Fibroblast of skin of scalp (primary cell): ENCODE measurements at places on chromosomes 1 and 21.

- no peak for DNase-seq
Measured at GRCh38 chr1:23021834-23022233, 2.6 kb downstream of the KDM1A start.

DNA sequence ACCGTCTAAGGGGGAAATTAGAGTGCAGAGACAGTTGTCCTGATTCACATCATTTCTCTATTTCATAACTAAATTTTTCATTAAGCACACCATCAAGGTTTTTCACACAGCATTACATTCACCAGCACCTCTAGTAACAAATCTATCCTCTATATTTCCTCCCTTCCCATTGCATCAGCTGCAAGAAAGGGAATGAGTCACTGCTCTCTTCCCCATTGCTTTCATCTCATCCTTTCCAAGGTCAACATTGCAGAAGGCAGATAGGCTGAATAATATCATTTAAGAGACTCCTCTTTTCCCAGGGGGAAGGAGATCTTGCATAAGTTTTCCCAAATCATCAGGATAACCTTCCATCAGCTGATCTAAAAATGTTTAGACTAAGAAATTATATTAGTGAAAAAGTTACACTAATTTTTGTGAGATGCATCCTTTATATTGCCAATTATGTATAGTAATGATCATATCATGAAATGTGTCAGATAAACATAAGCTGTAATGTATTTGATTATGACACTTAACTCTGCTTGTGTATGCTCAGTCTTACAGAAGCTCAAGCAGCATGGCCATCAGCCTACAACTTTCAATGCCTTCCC lies 4.3 kb downstream of the INTS7 start:
- peak; percentile 93 for DNase-seq

DNA sequence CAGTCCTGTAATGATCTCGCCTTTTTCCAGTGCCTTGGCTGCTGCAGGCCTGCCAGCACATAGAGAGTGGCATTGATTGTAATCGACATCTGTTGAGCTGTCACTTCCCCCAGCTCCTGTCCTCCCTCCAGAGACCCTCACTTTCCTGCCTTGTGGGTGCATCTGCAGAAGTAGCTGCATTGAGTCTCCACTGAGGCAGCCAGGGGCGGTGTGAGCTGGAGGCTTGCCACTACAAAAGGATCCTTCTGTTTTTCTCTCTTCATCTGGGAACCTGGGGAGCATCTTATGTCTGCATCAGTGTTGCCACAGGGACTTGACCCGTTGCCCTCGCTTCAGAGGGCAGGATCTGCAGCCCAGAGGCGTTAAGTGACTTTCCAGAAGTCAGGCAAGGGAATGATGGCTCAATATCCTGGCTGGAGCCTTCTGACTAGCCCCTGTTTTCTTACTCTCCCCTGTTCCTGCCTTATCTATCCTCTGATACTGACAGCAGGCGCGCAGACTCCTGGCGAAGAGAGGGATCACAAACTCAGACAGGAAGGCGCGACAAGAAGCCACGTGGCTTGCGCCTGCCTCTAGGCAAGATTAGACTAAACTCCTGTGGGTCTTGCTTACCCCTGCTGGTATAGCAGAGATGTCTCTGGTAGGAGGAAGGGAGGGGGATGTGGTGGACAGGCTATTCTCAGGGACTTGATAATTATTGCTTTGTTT lies 13.3 kb upstream of the FMOD start:
- DNase-seq, result no peak

- DNase-seq, result no peak
Measured at GRCh38 chr1:229893762-229894444, 173.1 kb upstream of the GALNT2 start.

- no peak for DNase-seq
Measured at GRCh38 chr1:168408884-168409283, 128.2 kb downstream of the TBX19 start.

DNA sequence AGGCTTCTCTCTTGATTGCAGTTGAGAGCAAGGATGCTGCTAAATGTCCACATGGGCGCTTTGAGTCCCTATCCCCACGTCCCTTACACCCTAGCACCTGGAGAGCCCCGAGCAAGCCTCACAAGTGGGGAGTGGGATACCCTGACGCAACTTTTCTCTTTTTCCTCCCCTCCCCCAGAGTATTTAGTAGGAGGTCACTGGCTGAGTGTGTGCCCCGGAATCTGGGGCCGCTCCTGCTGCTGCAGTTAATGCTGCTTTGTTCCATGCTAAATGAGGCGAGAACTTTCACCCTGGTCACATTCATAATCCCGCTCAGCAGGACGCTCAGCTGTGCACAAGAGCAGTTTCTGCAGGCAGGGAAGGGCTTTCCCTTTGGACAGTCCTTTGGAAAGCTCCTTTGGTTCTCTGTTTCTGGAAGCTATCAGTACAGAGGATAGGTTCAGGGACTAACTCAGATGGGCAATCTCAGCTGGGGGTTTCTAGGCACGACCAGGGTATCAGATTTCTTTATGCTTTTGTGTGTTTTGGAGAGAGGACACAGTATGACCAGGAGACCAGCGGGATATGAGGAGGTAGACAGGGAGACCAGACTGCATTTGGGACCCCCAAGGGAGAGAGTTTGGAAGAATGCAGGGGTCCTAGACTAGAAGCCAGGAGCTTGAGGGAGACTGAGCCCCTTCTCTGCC lies 75.9 kb downstream of the NOS1AP start:
- DNase-seq, result peak; percentile 23

- DNase-seq, result no peak
Measured at GRCh38 chr1:1125945-1126344, 10.1 kb upstream of the C1orf159 start.

DNA sequence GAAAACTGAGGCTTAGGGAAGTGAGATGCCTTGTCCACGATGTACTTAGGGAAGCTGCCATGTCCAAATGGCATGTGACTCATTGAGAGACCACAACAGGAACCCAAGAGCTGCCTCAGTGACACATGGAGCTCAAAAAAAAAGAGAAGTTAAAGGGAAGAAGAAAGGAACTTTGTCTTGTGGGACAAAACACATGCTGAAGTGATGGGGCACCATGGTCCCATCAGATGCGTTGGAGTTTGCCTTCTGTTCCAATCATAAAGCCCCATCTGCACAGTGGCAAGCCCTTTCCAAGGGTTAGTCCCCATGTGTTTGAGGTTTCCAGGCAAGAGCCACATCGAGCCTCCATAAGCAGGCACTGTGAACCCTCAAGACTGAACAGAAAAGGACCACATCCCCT lies 8.0 kb downstream of the MED8 start:
- DNase-seq, result no peak

DNA sequence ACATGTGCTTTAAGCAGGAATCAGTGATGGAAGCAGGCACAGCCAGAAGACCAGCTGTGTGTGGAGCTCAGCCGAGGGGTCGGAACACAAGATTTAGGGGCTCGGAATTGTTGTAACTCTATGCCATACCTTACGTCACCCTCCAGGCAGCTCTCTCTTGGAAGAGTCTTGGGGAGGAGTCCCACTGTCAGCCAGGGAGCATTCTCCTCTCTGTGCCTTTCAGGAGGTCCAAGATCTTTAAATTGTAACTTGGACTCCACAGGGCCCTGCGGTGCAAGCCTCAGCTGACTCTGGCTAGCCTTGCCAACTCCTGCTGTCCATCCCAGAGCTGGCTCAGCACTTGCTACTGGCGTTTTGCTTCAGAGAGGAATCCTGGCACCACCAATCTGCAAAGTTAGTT lies 26.4 kb upstream of the ROR1 start:
- DNase-seq, result peak; percentile 23

GRCh38 chr1:198290089-198290683 lies 133.4 kb downstream of the NEK7 start:
- DNase-seq, result no peak

GRCh38 chr1:23696335-23696989 lies 4.9 kb downstream of the RPL11 start:
- DNase-seq, result no peak

- DNase-seq, result no peak
Measured at GRCh38 chr21:41836166-41837015, 42.8 kb downstream of the PRDM15 start.

GRCh38 chr1:169312084-169312954 lies 55.3 kb downstream of the NME7 start:
- peak; percentile 95 for DNase-seq

- no peak for DNase-seq
Measured at GRCh38 chr1:226076378-226076777, 13.9 kb downstream of the H3-3A start.

DNA sequence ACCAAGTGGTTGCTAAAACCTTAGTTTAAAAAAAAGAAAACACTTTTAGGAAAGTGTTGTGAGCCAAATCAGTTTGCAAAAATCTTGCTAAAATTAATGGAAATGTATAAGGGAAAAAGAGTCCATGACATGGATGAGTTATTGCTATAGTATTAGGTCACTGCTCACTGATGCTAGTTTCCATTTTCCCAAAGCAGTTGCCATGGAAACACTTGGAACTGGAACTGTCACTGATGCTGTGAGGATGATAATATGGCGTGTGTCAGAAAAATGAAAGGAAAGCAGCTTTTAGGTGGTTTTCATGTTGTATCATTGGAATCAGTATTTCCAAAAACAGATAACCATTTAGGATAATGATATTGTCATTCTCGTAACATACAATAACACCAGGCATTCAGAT lies 104.4 kb downstream of the PHTF1 start:
- no peak for DNase-seq

DNA sequence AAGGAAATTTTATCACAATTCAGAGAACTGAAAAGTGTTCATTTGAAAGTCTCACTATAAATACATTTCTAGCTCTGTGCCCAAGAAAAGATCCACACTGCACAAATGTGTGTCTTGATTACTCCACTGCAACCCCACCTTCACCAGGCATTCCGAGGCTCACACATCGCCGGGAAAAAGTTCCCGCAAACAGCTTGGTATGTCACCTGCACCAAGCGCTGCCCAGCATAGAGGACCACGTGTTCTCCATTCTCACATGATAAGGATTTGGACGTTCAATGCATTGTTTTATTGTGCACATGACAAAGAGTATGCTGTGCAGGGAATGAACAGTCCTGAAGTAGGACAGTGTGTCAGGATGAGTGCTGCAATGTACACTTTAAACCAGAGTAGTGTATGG lies 70.1 kb downstream of the ERG start:
- no peak for DNase-seq

DNA sequence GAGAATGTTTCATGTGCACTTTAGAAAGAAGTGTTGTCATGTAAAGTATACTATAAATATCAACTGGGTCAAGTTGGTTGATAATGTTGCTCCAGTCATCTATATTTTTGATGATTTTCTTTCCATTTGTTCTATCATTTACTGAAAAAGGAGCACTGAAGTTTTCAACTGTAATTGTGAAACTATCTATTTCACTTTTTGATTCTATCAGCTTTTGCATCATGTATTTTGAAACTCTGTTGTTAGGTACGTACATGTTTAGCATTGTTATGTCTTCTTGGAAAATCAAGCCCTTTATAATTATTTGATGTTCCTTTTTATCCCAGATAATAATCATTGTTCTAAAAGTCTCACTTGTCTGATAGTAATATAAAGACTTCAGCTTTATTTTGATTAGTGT lies 14.4 kb upstream of the HIVEP3 start:
- no peak for DNase-seq

DNA sequence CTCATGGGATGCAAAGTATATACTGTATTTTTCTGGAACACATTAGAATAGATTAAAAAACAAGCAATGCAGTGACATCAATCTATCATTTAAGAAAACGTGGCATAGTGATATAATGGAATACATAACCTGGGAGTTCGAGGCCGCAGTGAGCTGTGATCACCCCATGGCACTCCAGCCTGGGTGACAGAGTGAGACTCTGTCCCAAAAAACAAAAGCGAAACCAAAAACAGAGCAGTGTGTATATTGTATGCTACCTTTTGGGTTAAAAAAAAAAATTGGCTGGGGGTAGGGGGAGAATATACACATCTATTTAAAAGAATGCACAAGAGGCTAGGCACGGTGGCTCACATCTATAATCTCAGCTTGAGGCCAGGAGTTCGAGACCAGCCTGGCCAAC lies 13.5 kb downstream of the SLC2A1 start:
- DNase-seq, result no peak

- no peak for DNase-seq
Measured at GRCh38 chr21:37342046-37342632, 24.4 kb upstream of the DYRK1A start.

DNA sequence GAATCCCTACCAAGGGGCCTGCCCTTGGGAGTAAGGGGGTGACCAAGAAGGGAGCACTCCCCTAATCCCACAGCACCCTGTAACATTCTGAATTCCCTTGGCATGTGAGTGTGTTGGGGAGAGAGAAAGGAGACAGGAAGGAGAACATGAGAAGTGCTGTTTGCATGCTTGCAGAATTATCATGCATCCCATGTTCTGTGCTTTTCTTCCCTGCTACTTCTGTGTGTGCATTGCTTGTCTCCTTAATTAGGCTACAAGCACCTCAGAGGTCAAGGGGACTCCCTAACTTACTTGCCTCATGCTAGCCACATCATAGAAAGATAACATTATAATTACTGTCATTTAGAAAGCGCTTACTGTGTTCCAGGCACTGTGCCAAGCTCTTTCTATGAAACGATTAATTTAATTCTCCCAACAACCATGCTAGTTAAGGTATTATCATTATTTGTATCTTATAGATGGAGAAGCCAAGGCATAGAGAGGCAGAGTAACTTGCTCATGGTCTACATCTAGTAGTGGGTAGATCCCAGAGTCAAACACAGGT lies 11.1 kb downstream of the NOS1AP start:
- DNase-seq, result no peak

DNA sequence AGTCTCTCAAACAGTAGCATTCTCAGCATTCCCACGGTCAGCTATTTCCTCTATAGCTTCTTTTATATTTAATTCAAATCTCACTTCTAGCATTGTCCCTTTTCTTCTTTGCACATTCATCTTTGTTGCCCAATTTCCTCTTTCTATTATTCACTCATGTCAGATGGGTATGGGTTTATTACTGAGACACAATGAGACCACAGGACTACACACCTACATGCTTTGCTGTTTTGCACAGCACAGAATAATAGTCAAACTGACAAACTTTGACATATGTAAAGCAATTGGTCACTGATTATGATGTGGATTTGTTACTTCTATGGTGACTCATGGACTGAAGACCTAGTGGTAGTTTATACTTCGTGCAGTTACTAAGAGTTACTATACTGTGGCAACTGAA lies 5.8 kb upstream of the CD1C start:
- DNase-seq, result no peak

DNA sequence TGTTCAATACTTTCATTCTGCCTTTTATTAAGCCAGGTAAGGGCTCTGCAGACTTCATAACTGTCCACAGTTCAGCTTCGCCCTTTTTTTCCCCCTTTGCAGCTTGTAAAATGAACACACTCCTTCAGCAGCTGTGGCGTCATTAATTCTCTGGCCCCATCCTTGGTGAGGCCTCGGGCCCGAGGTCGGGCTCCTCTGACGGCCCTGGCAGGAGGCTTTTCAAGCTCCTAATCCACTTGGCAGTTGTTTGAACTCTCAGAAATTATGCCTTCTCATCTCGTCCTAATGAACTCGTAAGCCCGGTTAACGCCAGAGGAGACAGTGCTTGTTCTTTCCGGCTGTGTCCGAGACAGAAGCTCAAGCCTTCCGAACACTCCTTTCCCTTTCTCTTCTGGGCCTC lies 18.1 kb upstream of the EPHA8 start:
- DNase-seq, result no peak

- no peak for DNase-seq
Measured at GRCh38 chr1:76763738-76764137, 103.5 kb upstream of the ST6GALNAC5 start.

GRCh38 chr1:40224040-40224439 lies 23.7 kb upstream of the TMCO2 start:
- DNase-seq, result no peak
